GM13976 (cell line): ENCODE measurements at places on chromosomes 16 and 17.

- no peak for DNase-seq
These were observed 3.4 kb downstream of the ANKRD40CL start for GRCh38 chr17:50763716-50764475.

DNA sequence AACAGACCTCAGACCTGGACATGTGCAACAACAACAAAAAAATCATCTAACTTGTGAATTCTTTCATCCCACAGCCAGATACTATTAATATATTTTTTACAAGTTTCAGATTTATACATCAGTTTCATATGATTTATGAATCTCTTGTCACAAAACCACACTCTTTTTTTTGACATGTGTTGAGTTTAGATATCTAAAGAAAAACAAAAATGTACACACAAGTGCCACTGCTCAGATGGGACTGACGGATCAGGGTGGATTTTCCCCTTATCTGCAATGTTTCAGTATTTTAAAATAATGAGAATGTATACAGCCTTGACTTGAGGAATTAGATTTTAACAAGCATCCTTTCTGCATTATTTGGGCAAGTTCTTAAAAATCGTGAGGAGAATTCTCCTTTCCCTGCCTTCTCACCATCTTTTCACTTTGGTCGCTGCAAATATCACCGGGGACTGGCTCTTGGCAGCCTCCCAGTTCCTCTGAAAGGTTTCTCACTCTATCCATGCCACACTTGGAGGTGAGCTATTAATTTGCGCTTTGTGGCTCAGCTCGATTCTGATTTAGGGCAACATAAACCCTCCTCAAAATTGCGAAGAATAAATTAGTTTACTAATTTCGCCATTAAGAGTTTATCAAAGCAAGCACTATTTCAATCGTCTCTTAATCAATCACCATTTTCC is 225.7 kb downstream of the XYLT1 start:
- DNase-seq: no peak

DNA sequence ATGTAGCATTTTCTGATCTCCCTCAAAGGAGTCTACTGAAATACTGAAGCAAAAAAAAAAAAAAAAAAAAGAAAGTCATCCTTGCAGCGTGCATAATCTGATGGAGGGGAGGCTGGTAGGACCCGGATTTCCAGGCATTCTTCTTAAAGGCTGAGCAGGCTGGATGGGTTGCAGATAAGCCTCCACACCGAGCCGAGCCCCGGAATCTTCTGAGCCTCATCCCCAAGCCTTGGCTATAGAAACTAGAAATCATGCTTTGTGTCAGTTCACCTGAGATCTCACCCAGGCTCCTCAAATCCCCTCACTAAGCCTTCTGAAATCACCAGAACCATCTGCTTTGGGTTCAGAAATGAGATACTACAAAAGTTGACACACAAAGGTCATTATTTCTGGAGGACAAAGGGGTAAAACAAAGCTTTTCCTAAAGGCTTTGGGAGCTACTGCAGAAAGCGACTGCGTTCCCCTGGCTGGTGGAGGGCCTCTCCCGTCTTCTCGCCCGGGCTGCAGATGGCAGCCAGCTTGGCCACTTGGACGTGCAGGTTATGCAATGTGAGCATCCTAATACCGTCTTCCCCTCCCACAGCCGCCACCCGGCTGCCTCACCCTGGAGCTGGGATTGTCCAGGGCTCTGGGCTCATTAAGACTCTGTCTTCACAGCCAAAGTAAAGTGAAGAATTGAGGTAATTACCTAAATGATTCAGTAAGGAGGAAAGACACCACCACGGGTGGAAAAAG is 4.7 kb upstream of the CACNG4 start:
- DNase-seq: no peak

- DNase-seq: no peak
These were observed 41.6 kb upstream of the ASIC2 start for GRCh38 chr17:33334703-33335102.

GRCh38 chr17:2682176-2682938 is 29.2 kb downstream of the CLUH start:
- DNase-seq: no peak

DNA sequence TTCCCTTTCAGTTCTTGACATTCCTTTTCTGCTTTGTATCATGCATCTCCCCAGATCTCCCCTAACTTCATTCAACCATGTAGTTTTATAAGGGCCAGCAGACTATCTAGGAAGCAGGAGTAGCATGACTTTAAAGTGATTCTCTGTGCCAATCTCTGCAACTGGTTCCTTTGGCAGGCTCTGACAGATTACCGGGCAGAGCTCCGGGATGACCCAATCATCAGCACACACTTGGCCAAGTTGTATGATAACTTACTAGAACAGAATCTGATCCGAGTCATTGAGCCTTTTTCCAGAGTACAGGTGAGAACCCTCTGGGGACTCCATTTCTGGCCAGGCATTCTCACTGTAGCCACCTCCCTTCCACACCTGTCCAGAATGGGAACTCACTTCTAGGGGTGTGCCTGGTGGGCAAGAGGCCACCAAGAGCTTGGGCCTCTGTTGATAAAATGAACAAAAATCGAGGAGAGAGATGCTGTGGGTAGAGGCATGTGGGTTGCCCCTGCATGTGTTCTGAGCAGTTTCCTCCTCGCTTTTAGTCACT is 7.6 kb upstream of the CDK5R1 start:
- no peak for DNase-seq

DNA sequence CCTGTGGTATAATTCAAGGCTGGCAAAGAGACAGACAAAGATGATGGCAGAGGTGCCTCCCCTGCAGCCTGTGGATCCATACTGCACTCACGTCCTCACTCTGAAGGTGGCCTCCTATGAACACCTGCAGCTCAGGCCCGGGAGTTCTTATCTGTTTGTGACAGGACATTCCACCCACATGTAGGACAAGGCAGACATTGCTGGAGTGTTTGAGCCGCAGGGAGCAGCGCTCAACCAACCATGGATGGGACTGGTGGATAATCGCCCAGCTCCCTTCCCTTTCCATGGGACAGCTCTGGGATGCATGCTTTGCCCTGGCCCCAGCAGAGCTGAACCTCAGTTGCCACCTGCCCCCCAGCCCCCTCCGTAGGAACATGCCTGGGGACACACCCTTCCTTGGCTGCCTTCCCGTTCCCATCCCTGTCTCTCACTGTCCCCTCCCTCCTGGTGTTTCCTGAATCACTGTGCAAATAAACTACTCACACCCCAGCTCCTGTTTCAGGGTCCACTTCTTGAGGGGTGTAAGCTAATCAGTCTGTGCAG is 22.2 kb downstream of the ITPRIPL2 start:
- no peak for DNase-seq

DNA sequence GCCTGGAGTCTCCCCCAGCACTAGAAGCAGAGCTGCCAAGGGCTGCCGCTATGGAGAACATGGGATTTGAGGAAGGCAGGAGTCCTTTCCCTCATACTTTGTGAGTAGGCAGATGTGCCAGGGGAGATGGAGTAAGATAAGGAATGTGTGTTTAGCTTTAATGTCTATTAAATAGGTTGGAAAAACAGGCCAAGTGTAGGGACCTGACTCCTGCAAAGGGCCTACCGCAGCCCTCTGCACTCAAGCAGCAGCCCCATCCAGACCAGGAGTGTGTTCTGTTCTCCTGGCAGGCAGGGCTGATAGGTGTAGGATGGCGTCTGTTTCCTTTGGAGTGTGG is 1.8 kb upstream of the MIF4GD start:
- DNase-seq: no peak

- DNase-seq: no peak
These were observed at the start of gene KRT222 for GRCh38 chr17:40664582-40665333. Gene KRT222 (minus strand): TSS chr17:40665177. CDS start chr17:40665099, 78 bp downstream.

DNA sequence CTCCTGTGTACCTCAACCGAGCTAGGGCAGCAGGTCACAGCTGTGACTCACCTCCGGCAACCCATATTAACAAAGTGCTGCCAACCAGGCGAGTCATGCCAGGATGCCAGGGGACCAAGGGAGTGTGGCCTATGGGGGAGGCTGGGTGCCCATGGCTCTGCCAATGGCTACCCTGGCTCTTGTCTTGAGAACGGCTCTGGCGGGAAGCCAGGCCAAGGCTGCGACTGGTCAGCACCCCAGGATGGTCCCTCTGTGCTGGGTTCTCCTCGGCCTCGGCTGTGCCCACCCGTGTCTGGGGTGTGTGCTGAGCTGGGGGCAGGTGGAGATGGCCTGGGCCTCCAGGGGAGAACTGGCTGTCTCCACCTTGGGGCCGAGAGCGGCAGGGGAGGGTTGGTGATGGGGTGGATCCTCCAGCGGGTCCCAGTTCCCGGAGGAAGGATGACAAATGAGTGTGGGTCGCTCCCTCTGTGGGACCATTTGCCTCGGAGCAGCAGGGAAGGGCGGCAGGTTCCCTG is 75.8 kb downstream of the MRC2 start:
- DNase-seq: no peak

DNA sequence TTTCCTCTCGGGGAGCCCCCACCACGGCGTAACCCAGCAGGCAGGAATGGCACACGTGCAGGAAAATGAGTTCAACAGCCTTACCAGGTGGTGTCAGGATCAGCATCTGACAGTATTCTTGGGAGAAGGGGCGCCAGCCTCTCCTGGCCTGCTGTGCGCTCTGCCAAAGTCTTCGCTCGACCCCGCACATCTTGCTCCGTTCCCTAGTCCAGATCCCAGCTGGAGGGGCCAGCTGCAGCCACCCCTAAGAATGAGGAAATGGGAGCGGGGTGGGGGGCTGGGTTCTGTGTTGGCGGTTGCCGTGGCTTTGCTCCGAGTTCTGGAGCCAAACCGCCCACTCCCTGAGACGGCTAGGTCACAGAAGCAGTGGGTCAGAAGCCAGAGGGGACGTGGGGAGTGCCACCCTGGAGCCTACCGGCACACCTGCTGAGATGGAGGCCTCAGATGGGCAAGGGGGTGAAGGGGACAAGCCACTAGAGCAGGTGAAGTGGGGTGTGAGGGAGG is at the start of gene CHCT1:
Gene CHCT1, plus strand, starts transcription at position 328 of the 504 bp plus-strand sequence. Its CDS starts 104 bp downstream, at position 432.
- no peak for DNase-seq

DNA sequence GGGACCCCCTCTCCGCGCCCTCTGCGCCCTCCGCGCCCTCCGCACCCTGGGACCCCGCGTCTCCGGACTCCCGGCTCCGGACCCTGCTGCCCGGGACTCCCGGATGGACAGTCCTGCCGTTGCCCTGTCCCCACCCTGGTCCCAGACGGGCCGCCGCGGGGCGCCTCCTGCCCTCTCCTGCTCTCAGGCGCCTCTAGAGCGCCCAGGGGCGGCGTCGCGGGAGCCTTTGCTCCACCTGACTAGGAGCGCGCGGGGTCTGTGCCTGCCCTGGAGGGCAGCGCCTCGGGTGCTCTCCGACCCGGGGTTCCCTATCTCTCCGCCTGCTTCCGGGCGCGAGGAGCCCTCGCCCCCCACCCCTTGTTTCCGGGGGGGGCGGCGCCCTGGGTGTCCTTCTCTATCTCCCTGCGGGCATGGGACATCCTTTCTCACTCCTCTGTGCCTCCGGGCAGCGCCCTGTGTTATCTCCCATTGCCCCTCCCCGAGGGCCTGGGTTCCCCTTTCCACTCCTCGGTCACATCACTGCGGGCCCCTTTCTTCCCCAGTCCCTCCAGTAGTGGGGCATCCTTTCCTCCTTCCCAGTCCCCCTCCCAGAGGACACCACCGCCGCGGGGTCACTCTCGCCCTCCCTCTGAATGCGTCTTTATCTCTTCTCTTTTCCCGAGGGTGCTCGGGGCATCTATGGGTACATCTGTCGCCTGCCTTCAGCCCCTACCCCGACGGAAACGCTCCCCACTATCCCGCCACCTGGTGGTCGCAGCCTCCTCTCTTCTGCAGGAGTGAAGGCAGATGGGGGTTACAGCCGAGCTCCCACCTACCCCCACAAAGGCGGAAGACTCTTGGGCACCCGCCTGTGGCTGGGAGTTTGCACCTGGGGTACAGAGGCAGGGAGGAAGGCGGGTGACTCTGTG is 875 bp downstream of the PRKCB start:
- peak; percentile 62 for DNase-seq

DNA sequence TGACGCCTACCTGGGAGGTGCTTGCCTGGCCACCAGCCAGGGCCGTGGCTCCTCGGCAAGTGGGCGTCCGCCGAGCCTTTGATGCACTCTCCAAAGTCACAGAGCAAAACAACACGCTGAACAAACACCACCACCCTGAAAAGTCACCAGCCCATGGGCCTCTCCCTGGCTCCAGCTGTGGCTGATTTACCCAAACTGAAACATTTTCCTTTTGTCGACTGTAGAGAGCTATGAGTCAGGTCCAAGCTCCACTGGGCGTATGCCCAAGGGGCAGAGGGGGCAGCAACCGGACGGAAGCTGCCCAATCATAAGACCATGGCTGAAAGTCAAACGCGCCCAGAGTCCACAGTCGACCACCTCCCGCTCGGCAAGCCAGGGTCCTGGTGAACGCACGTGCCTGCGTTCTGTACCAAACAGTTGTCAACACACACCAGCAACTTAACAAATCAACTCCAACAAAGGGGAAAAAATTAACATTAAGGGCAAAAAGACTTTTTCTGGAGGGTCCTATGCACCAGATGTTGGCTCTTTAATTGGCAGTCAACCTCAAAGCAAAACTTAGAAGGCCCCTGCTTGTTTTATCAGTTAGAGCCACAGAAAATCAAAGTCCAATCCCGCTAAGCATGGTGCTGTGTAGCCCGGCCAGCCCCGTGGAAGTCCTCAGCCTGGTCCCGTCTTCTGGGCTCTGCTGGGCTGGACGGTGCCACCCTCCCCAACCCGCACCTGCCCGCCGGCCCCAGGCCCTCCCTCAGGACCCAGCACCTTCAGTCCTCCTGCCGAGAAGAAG is 47.3 kb downstream of the TBC1D16 start:
- no peak for DNase-seq

DNA sequence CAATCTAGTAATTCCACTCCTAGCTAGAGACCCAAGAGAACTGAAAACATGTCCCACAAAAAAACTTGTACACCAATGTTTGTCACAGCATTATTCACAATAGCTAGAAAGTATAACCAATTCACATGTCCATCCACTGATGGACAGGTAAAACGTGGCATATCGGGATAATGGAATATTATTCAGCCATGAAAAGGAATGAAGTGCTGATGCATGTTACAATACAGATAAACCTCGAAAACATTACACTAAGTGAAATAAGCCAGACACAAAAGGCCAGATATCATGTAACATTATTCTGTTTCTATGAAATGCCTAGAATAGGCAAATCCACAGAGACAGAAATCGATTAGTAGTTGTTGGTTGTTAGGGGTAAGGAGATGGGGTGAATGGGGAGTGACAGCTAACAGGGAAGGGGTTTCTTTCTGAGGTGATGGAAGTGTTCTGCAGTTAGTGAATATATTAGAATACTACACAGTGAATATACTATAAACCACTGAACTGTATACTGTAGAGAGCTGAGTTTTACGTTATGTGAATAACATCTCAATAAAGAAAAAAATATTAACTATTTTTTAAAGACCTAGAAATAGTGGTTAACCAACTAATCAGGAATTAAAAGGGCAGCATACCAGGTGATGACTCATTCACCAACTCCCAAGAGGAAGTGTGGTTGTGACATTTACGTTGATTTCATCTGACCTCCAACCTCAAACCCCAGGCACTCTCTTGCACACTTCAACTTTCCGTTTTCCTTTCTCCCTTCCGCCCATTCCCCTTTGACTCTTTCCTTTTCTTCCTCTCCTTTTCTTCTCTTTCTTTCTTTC is 48.6 kb downstream of the GAS7 start:
- DNase-seq: no peak

GRCh38 chr17:60079401-60080243 is 901 bp upstream of the HEATR6 start:
- DNase-seq: no peak
